Right cardiac atrium (tissue), 5 donors: ENCODE measurements at places on chromosomes 3 and 15. TPM values are rescaled to one million over a fixed set of nuclear protein-coding genes. Genes with fewer than 3 reads are reported as not detected.

KNG1 gene
- 0.53 TPM for total RNA-seq

CAMK2N2 gene
- 0.50 TPM for total RNA-seq

DNA sequence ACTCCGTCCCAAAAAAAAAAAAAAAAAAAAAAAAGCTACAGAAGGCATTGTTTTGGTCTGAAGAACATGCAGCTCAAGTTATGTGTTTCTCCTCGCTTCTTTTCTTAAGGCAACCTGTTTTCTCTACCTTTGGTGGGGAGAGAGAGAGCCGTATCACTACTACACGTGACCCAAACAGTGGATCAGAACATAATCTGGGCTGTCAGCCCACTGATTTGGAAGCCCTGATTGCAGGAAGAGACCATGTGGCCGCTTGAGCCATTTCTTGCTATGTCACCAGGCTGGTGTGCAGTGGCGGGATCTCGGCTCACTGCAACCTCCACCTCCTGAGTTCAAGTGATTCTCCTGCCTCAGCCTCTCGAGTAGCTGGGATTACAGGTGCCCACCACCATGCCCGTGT, 69.8 kb downstream of the ABTB1 start:
- peak; percentile 28 for DNase-seq

DNA sequence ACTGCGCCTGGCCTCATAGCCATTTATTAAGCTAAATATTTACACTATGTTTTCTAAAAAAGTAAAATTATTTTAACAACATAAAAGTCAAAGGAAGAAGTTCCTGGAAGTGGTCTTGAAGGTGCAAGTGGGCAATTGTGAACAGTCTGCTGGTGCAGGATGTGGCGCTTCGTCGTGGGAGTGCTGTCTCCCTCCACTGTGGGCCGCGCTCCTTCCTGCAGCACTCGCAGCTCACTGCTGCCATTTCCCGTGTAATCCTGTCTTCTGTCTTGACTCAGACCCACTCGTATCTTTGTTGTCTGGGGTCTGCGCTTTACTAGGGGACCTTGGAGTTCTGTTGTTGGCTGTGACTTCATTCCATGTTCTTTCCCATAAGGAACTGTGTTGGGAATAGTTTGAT, 56.3 kb downstream of the APBA2 start:
- DNase-seq, result no peak

DNA sequence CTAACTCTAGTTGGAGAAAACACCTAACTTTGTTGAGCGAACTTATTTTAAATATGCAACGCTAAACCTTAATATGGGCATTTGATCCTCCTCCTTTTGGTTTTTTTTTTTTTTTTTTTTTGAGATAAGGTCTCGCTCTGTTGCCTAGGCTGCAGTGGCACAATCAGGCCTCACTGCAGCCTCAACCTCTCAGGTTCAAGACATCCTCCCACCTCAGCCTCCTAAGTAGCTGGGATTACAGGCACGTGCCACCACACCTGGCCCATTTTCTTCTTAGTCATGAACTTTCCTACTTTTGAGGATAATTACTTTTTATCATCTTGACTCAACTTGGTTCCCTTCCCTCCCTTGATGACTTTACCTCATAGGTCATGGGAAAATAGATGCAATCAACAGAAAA, 3.9 kb downstream of the NUSAP1 start:
- DNase-seq, result no peak

GRCh38 chr3:139052802-139053600, 8.3 kb upstream of the PRR23C start:
- DNase-seq, result no peak

- DNase-seq, result no peak
These were observed 47.7 kb downstream of the MAP2K5 start for GRCh38 chr15:67590191-67590590.

TGM4 gene
- total RNA-seq, result not detected

CFAP100 gene
- total RNA-seq, result not detected

GRCh38 chr3:134567605-134568004, 81.7 kb downstream of the CEP63 start:
- DNase-seq, result no peak

- DNase-seq, result no peak
These were observed 16.9 kb upstream of the AGBL1 start for GRCh38 chr15:86062646-86063243.

PLSCR1 gene
- total RNA-seq, result 32.7 TPM

GRCh38 chr3:85864896-85865295, 906.1 kb downstream of the CADM2 start:
- no peak for DNase-seq

DNA sequence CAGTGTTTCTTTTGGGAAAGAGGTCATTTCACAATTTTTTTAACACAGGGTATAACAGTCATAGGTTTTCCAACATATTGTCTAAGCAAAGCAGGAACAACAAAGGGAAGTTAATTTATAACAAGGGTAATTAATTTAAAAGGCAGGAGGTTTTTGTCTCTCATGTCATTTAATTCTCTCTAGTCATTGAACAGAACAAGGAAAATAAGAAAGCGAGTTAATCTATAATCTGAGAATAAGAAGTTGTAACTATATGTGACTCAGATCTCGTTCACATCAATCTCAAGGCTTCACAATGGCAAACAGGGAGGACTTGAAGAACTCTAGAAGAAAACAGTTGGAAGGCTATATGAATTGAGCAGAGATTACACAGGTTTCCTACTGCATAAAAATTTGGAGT, 579.8 kb upstream of the CCDC54 start:
- DNase-seq, result no peak

GRCh38 chr3:126968391-126969390, 14.2 kb upstream of the PLXNA1 start:
- no peak for DNase-seq

LXN gene
- 9.7 TPM for total RNA-seq

FNDC3B gene
- total RNA-seq, result 83.0 TPM

DNA sequence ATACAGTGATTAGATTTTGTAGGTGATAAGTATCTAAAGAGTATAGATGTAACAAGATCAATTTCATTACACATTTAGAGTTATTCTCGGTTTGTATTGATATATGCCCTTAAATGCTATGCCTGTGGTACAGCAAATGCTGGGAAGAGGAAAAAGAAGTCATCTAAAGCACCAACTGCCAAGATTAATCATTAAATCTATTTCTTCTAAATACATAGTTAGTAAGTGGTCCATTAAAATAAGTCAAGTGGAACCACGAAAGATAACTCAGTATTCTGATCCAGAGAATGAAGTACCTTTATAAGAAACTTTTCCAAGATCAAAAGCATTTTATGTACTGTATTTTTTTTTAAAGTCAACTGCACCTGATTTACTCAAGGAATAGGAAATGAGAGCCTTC, 142.1 kb upstream of the CGNL1 start:
- no peak for DNase-seq

- peak; percentile 77 for DNase-seq
These were observed 189.5 kb downstream of the ADAMTSL3 start for GRCh38 chr15:83843471-83843871.

LMAN1L gene
- total RNA-seq, result 111 TPM

GOLGA8G gene
- total RNA-seq, result not detected

DNA sequence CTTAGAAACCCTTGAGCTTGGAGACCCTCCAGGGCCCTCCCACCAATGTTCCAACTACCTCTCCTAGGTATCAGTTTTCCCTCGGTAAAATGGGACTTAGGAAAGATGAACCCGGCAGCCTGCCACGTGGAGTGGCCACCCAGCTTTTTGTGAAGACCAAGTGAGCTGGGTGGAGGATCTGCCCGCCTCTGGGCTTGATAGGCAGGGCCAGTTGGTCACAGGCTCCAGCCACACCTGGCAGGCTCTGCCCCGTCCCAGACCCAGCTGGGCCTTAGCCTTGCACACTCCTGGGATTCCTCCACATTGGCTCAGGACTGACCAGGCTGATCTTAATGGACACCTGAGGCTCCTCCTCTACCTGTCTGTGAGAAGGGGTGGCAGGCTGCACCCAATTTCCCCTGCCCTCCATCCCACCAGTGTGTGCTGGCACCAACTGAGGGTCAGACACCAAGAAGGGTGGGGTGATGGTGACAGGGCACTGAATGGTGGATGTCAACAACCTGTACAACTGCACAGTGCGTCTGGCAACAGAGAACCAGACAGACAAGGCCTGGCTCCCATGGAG, 761 bp upstream of the GRIP2 start:
- peak; percentile 3 for DNase-seq

- no peak for DNase-seq
These were observed 33.7 kb upstream of the CD47 start for GRCh38 chr3:108124337-108125152.

GRCh38 chr3:191388823-191389222, 58.5 kb upstream of the UTS2B start:
- no peak for DNase-seq

DNA sequence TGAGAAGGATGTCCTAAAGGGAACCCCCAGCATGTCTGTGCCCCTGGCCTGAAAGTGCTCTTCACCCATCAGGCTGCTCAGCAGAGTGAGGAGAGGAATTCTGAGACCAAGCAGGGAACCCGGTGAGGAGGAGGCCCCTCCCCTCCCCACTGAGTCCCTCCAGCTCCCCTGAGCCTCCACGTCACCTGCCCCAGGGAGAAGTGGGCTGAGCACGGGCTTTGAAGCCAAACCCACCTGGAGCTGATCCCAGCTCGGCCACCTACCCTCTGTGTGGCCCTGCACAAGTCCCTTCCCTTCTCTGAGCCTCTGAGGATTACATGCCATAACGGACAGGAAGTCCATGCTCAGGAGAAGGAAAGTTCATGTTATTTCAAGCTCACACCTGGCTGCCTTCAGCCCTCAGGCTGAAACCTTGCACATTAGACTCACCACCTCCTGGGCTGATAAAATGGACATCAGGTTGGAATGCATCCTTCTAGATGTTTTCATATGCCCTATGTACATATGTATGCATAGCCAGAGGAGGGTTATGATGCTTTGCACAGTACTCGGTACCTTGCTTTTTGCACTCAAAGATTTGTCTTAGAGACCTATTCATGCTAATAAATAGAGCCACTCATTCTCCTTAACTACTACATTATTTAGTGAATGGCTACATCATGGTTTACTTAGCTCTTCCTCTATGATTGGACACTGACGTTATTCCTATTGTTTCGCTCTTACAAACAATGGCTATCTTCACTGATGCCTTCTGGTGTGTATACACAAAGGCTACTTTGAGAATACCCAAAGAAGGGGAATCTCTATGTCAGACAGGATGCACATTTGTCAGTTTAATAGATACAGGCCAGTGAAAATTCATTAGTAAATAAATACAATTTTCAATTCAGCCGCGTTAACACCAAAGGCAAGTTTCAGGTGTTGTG, 31.6 kb upstream of the GATA2 start:
- DNase-seq, result no peak
